Aorta (tissue), 5 donors: ENCODE measurements at places on chromosomes 3 and 15.
A peak's percentile ranks its signal among the peaks of the same experiment; 100 is the strongest.

DNA sequence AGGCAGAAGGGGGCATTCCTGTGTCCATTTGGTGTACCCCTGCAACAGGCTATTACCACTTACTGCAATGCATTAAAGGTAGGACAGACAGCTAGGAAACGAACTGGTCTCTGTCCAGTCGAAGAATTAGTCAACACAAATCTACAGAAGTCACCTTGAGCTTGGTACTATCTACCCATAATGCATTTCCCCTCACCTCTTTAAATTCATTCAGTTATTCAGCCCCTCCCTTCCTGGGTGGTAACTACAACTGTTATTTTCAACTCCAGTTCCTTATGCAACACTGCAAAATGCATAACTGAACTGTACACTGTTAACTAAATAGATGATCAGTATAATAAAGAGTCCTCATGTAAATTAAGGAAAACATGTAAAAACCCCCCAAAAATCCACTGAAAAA, 77.6 kb downstream of the MAGI1 start:
- no peak for DNase-seq

GRCh38 chr3:195319060-195319459, 48.1 kb upstream of the XXYLT1 start:
- DNase-seq, result no peak

DNA sequence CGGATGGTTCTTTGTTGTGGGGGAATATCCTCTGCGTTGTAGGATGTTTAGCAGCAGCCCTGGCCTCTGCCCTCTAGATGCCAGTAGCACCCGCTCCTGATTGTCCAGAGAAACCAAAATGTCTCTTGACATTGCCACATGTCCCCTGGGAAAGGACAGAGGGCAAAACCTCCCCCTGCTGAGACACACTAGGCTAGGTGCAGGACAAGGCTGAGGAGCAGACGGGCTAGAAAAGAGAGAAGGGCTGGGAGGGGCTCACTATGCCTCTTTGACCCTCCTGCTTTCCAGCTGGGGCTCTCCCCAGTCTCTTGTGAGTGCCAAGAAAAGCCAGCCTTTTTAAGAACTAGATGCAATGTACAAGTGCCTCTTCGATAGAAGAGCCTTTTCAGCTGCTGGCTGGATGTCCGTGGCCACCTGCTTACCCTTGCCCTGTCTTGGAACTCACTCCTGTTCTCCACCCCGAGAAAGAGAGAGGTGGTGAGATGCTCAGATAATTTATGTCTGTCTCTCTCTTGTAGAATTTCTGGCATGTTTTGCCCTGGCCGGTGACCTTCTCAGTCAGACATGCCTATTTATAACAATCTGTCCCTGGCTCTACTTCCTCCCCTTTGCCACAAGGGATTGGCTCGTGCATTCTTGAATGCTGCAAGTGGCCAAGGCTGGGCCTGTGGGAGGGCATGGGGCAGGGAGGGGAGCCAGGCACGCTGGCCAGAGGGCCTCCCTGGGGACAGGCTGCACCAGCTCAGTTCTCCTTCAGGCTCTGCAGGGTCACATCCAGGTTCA, 142.6 kb downstream of the RPLP1 start:
- peak; percentile 92 for DNase-seq

- DNase-seq, result no peak
Measured at GRCh38 chr3:31668242-31668641, 135.5 kb downstream of the STT3B start.

DNA sequence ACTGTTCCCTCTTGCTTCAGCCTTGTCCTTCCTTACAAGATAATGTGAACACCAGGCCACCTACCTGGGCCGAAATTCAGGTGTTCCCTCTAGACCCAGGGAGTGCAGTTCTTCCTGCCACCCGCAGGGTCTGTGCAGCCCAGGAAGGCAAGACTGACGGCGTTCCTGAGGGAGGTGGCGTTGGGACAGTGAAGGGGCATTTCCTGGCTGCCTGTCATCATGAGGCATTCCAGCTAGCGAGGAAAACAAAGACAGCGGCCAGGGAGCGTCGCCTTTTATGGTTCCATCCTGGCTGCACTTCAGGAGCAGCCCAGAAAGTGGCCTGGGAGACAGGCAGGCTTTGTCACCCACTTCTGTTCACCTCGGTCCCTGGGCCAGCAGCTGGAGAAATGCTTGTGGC, 84.8 kb upstream of the WNT5A start:
- DNase-seq, result peak; percentile 79

- no peak for DNase-seq
Measured at GRCh38 chr3:41503998-41504623, 304.8 kb downstream of the CTNNB1 start.

GRCh38 chr3:117922039-117922438, 1112.6 kb downstream of the IGSF11 start:
- no peak for DNase-seq

DNA sequence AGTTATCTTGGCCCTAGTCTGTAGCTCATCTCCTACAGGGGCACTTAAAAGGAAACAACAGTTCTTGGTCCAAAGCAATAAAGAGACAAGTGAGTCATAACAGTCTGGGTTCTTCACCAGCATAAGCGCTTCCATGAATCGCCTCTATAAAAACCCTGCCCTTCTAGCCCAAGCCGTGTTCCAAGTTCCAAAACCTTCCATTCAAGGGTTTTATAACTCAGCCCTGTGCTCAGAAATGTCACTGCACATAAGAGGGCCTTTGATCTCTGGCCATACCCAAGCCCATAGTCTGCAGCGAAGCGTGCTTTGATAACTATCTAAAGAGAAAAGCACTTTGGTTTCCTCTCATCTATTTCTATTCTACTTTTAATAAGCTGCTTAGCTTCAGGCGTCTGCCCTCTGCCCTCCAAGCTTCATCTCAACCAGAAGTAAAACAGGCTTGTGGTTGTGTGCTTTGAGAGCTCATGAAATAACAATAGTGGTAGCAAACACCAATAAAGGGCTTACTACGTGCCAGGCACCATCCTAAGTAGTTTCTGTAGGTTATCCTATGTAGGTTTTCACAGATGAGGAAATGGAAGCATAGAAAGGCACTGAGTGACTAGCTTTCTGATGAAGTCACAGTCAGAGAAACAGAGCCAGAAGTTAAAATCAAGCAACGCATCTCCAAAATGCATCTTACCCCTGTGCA, 64.0 kb upstream of the AKAP13 start:
- no peak for DNase-seq

DNA sequence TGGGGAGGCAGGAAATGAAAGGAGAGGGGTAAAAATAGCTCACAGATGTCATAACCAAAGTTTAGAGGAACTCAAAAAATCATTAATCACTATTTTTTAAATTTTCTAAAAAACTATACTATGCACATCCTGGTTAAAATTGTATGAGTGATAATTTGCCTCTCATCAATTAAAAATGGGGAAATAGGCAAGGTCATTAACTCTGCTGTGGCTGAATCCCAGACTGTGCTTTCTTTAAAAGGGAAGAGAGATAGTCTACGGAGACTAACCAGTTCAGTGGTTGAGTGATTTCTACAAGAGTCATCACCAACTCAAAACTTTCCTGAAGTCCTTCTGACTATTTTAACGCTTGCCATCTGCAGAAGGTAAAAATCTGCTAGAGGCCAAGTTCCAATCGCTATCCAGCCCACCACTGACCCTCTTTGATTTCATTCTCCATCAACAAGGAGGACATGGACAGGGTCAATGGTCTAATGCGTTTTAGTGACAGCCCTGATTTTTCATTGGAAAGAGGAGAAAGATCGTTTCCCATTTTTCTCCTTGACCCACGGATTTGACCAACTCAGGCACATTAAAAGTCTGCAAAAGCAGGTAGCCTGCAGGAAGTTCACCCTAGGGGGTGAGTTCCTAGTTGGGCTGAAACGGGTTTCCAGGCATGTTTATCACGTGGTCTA, 850 bp downstream of the SUCLG2 start:
- DNase-seq, result no peak

- DNase-seq, result no peak
Measured at GRCh38 chr3:95341314-95341713, 1278.5 kb downstream of the NSUN3 start.

DNA sequence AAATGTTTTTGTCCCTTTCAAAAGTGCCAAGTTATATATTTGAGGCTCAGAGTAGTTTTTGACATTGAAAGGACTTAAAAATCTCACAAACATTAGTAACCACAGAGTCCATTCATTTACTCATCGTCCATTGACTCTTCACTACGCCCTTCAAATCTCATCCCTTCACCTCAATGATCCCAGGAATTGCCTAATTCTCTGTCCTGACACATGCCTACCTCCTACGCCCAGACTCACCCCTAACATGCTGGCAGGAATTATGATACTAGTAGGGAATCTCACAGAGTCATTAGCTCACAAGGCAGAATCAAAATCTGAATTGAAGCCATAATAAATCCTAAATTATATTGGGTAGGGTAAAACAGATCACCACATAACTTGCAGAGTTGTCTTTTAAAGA, 410.1 kb downstream of the RAP2B start:
- DNase-seq, result no peak
